Left renal cortex interstitium (tissue), 4 donors: ENCODE measurements at places on chromosomes 1 and 21.

DNA sequence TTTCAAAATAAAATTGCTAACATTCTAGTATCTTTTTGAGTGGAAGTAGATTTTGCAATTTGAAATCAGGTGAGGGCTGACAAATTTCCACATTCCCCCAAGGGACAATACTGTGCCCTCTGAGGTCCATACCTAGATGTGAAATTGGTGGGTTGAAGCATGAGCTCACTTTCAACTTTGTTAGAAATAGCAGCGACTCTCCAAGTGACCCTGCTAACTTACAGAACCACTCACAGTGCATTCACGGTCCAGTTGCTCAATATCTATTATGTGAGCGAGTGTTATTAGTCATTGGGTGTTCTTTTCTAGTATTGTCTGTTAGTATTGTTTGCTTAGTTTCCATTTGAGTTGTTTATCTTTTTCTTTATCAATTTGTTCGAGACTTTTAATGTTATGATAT, 53.6 kb upstream of the ASB17 start:
- DNase-seq, result no peak

DNA sequence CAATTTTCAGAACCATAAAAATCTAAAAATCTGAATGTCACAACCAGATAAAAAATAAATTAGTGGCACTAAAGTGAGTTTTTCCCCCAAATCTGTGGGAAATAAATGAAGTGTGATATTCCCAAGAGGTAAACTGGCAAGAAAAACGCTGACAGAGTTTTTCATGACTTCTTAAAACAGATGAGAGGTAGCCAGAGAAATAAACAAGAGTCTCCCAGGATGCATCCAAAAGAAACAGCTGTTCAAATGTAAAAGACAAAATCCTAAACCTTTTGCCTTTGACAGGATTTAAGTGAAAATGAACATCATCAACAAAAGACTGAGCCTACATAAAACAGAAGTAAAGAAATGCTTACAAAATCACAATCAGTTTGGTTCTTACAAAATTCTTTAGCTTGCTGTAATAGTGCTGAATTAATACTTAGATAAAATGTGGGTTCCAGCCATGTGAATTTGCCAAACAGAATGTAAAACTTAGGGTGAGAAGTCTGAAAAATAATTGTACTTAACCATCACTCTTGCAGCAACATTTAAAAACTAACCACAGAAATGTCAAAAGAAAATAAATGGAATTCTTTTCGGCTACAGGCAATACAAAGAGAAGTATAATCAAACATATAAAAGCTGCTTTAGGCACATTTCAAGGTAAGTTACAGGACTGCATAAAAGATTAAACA, 133.6 kb downstream of the EIF4G3 start:
- DNase-seq, result no peak

GRCh38 chr1:238675221-238675620, 711.1 kb upstream of the CHRM3 start:
- DNase-seq, result no peak

DNA sequence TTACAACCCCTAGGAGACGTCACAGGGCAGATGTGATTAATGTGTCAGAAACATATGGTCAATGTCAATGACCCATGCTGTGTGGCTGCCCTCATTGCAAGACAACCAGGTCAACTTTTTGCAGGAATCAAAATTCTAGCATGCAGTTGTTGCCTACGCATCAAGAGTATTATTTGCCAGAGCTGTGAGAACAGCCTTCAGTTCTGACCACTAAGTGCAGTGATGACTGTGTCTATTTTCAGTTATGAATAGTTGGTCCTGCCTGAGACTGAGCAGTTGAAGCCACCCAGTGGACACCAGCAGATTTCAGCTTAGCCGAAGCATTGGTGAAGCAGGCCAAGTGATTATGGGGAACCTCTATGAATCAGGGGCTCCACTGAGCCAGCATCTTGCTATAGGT, 47.3 kb downstream of the LYPLAL1 start:
- no peak for DNase-seq

GRCh38 chr1:156281693-156282478, 739 bp downstream of the SMG5 start:
- no peak for DNase-seq

GRCh38 chr1:169245706-169246105, 121.9 kb downstream of the NME7 start:
- DNase-seq, result no peak

- DNase-seq, result no peak
These were observed 60.0 kb downstream of the NRIP1 start for GRCh38 chr21:15004721-15005370.

DNA sequence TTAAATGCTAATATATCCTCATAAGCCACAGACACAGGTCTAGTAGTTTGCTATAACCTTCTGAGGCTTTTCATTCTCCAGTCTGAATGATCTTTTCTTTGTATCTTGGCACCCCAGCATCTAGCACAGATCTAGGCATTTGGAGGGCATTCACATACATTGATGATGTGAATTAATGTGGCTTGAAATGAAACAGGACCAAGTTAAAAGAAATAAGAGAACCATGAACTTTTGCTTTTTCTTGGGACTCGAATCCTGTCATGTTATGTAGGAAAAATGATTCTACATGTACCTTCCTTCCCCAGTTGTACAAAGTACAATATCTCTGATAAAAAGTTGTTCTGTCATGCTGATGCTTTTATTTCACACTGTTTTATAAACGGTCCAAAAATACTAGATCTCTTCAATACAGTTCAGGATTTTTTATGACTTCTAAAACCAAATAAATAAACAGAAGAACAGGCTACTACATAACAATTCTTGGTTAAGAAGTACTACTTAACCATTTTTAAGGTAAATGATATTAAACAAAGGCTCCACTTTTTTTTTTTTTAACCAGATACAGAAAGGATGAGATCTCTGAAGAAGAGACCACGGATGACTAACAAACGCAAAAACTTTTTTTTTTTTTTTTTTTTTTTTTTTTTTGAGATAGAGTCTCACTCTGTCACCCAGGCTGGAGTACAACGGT, 3.0 kb downstream of the SORT1 start:
- DNase-seq, result no peak

DNA sequence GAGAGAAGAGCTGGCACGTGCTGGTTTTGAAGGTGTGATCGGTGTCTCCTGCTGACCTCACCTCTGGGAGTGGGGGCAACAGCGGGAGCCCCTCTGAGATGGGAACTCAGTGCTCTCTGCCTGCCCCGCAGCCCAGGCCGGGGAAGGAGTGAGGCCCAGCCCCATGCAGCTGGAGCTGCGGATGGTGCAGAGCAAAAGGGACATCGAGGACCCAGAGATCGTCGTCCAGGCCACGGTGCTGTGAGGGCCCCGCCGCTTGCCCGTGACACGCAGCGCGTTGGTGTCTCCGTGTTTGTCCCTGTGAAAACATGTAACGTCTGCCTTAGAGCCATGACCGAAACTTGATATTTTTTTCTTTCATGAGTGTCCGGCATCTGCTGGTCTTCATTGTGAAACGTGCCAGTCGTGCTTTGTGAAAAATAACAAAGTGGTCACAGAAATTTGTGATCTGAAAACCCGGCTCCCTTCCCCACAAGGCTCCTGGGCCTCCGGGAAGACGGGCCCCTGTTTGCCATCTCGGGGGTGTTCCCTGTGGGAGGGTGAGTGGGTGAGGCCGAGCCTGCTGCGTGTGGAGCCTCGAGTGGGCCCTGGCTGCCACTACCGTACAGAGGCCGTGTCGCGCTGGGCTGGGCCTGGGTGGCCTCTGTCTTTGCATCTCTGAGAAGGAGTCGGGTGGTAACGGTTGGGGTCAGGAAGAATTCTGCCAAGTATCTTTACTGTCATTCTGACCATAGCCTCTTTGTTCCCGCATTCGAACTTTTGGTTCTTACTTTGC, 20.1 kb downstream of the CSTB start:
- no peak for DNase-seq

- no peak for DNase-seq
These were observed 35.8 kb downstream of the SPEN start for GRCh38 chr1:15883326-15883725.

DNA sequence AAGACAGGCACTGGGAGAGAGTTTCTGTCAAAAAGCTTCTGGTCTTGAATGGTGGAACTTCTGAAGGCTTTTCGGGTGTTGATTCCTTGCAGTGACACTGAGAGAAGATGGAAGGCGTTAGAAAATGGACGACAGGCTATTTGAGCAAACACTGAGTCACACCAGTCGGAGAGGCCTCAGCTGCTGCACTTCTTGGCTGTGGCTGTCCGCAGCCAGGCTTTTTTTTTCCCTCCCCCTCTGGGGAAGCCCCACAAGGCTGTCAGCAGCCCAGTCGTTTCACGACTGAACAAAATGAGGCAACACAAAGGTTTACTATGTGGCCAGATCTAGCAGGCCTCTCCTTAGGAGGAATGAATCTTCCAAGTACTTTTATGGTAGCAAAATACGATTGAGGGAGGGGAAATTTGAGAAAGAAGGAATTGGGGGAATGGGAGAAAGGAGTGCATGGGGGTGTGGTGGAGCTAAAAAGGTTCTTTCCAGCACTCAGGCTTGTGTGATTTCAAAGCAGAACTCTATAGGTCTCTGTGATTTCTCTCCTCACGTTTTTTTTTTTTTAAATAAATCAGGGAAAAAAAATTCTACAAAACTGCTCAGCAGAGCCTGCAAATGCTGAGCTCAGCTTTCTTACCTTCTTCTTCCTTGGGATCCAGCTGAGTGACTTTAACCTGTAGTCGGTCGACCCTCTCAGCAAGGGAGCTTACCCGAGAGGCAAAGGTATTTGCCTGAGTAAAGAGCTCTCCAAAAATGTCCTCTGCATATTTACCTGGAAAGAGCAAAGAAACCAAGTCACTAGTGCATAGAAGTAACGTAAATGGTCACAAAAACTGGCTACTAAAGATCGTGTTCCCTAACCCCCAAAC, 26.1 kb downstream of the GPR3 start:
- no peak for DNase-seq

DNA sequence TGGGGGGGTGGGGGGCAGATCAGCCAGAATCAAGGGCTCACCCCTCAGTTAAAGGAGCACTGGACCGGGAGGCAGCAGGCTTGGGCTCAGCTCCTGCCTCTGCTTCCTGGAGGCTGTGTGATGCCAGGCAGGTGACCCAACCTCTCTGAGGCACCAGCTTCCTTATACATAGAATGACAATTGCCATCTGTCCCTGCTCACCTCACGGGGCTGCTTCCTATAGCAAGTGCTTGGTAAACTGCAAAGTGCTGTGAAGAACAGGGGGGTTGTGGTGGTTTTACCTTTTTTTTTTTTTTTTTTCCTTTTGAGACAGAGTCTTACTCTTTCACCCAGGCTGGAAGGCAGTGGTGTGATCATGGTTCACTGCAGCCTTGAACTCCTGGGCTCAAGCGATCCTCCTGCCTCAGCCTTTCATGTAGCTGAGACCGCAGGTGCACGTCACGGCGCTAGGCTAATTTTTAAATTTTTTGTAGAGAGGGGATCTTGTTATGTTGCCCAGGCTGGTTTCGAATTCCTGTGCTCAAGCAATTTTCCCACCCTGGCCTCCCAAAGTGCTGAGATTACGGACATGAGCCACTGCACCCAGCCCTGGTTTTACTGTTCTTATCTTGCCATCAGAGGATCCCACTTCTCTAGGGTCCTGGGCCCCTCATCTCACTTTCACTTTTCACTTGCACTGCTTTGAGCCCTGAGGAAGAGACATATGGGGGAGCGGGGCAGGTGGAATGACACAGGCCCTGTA, 11.6 kb downstream of the KCNQ4 start:
- DNase-seq, result no peak

- DNase-seq, result no peak
These were observed 1077.0 kb upstream of the NCAM2 start for GRCh38 chr21:19921211-19921610.

GRCh38 chr1:207032528-207033017, at the start of gene C1orf116:
Gene C1orf116, minus strand, starts transcription at chr1:207032756. Its CDS starts 5,158 bp downstream, at chr1:207027598.
- DNase-seq, result no peak

GRCh38 chr1:21592086-21592865, 76.9 kb downstream of the RAP1GAP start:
- DNase-seq, result no peak

DNA sequence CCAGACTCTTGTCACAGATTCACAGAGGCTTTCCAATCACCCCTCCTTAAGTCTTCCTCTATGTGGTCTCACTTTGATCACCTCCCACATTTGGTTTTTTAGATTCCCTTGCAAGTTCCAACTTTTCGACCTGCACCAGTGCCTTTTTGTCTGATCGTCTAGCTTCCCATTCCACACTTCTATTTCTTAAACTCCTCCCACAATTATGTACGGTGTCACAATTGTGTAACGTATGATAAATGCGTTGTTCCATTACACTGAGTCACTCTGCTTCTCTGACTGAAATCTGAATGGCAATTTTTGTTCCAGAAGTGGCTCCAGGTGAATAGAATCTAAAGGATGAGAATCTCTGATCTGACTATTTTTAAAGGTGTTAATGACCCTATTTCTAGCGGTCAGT, 320.1 kb downstream of the LMX1A start:
- DNase-seq, result no peak

GRCh38 chr1:12549460-12550349, 68.3 kb downstream of the DHRS3 start:
- DNase-seq, result peak; percentile 56
